SJSA1 (cell line): ENCODE measurements at places on chromosomes 16 and 17.
A peak's percentile ranks its signal among the peaks of the same experiment; 100 is the strongest.

GRCh38 chr16:5058476-5058875 lies 7.3 kb downstream of the C16orf89 start:
- no peak for DNase-seq

GRCh38 chr17:4939546-4939795 lies 375 bp downstream of the SLC25A11 start:
- DNase-seq = no peak

GRCh38 chr16:330741-331140 lies 21.8 kb downstream of the AXIN1 start:
- DNase-seq = no peak

GRCh38 chr16:46607529-46607928 lies 13.7 kb downstream of the SHCBP1 start:
- DNase-seq = peak; percentile 14

GRCh38 chr16:85564277-85565051 lies 48.7 kb upstream of the GSE1 start:
- no peak for DNase-seq

DNA sequence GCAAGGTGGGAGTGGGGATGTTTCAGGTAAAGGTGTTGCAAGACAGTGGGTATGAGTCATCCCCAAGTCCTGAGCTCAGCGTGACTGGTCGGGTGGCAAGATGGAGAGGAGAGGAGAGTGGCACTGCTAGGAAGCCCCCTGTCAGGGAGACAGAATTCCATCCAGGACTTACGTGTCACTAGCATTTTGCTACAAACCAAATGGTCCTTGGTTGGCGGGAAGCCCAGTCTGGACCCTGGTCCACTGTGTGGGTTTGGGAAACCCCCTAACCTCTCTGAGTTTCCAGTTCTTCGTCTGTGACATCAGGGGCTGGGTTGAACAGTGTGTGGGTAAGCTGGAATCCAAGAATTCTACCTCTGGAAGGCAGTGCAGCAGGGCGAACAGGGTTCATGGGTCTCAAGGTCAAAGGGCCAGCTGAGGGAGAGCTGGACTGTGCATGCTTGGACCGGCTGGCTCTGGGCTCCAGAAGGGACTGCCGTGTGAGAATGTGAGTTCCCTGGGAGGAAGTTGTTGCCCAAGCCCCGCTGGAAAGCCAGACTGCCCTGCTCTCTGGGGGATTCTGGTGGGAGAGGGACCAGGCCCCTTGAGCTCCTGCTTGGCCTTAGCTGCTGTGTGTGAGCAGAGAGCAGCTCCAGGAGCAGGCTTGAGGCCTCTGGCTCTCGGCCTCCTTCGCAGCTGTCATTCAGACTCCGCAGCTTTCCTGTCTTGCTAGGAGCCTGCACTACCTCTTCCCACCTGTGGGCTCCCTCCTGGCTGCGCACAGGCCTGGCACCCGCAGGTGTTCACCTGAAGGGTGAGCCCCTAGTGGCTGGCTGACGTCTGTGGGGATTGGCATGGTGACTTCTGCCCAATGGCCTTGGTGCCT lies 84.6 kb downstream of the NT5M start:
- no peak for DNase-seq

GRCh38 chr17:62648251-62648955 lies 20.9 kb downstream of the MRC2 start:
- no peak for DNase-seq

- DNase-seq = no peak
Observed at GRCh38 chr17:55200904-55201303, 63.9 kb upstream of the HLF start.

- DNase-seq = no peak
Observed at GRCh38 chr16:69241926-69242325, 55.0 kb downstream of the SNTB2 start.

DNA sequence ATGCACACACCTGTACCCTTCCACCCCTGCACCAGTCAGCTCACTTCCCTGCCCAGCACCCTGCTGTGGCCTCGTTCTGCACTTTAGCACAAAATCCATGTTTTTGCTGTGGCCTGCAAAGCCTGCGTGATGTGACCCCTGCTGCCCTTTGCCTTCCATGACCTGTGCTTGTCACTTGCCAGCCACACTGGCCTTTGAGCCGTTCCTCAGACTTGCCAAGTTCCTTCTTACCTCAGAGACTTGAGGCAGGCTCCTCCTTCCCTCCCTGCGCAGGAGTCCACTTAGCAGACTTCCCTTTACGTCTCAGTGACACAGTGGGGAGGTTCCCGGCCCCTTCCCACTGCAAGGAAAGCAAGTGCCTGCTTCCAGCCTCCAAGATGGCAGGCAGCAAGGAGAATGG lies 134.7 kb downstream of the SNX29 start:
- DNase-seq = no peak

DNA sequence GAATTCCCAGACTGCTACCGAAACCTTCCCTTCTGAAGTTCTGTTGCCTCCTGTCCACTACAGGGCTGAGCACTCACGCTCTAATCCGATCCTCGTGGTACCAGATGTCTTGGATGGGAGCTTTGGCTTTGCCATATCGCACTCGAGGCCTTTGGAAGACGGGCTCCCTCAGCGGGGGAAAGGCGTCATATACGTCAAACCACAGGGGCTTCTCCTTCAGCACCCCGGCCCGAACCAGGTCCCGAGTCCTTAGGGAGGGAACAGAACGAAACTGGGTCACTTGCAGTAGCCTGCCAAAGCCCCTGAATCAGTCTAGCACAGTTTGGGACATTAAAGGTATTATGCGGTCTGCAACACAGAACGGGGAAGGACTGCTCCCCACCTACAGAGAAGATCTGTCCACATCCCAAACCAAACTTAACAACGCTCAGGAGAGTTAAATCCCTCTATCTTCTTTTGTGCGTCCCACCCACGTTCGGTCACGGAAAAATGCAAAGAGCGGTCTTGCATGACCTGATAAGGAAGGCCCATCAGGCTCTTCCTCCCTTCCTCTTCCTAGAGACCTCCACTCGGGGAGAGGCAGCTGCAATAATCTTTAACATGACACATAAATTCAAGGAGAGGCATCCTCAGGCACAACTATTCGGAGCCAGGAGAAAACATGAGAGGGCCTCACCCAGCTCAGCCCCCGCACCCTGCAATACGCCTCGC lies 526 bp downstream of the MRPS23 start:
- no peak for DNase-seq

- DNase-seq = peak; percentile 33
Observed at GRCh38 chr17:56175299-56175955, 22.2 kb downstream of the ANKFN1 start.

- DNase-seq = no peak
Observed at GRCh38 chr17:60351012-60351695, 40.8 kb downstream of the USP32 start.

GRCh38 chr17:13729466-13730134 lies 127.9 kb upstream of the HS3ST3A1 start:
- no peak for DNase-seq

GRCh38 chr16:56682703-56683397 lies 580 bp downstream of the MT1X start:
- no peak for DNase-seq
